ENCODE measurements at places on chromosomes 11 and 22.
A peak's percentile ranks its signal among the peaks of the same experiment; 100 is the strongest.

DNA sequence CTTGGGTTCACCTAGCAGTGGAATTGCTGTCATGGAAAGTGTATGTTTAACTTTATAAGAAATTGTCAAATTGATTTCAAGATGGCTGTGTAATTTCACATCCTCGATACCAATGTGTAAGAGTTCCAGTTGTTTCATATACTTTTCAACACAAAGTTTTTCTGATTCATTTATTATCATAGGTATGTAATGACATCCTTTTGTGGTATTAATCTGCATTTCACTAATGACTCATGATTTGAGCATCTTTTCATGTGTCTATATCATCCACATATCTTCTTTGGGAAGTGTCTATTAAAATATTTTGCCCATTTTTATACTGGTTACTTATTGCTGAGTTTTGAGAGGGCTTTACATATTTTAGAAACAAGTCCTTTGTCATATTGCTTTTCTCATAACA is 17.0 kb upstream of the GLYATL1B start:
- DNase-seq: no peak

DNA sequence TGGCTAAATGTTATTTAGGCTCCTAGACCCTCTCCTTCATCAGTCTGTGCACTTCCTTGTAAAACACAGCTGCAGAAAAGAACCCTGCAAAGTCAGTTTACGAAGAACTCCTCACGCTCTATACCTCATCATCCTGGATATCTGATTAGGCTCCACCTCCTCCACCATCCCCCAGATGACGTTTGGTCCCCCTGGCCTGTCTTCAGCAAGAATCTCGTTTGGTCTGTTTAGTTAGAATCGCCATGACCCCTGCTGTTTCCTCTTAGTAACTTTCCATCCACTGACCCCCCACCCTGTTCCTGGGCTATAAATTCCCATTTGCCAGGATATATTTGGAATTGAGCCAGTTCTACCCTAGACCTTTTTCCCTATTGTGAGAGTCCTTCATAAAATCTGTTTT is 214.1 kb downstream of the OPCML start:
- DNase-seq: no peak

DNA sequence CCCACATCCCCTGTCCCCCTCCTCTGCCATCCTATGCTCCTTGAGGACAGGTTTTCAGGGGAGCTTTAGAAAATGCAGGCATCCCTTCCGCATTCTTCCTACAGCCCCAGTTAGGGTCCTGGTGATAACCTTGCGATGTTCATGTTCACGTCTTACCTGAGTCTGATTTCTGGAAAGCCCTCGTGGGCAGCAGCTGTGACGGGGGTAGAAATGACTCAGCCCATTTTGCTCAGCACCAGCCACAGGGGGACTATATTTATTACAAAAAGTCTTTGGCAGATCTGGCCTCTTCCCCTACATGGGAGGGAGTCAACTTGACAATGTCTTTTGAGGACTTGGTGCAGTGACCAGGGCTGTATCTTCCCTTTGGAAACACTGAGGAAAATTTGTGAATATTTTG is 12.3 kb downstream of the PKNOX2 start:
- no peak for DNase-seq

DNA sequence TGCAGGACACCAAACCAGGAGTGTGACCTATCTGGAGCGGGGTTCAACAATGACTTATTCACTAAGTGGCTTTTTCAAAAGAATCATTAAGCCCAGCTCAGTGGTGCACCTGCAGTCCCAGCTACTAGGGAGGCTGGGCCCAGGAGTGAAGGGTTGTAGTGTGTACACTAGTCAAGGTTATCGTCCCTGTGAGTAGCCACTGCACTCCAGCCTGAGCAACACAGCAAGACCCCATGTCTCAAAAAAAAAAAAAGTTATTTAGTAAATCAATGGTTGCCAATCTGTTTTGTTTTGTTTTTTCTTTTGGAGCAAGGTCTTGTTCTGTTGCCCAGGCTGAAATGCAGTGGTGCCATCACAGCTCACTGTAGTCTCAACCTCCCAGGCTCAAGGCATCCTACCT is 7.9 kb downstream of the RHOG start:
- no peak for DNase-seq

DNA sequence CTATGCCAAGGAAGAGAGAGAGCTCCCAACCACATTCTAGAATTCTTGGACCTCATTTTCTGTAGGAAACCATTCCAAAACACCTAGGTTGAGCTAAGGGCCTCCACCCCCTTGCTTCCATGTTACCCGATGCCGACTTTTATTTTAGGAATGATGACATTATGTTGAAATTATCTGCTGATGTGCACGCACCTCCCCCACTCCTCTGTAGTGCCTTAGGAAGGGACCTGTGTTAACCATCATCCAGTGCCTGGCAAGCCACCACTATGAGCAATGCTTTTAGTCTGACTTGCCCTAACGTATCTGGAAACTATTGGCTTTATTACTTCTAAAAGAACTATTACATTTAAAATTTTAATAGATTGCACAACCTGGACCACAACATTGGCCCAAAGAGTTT is 42.1 kb downstream of the NCAPD3 start:
- DNase-seq: no peak

DNA sequence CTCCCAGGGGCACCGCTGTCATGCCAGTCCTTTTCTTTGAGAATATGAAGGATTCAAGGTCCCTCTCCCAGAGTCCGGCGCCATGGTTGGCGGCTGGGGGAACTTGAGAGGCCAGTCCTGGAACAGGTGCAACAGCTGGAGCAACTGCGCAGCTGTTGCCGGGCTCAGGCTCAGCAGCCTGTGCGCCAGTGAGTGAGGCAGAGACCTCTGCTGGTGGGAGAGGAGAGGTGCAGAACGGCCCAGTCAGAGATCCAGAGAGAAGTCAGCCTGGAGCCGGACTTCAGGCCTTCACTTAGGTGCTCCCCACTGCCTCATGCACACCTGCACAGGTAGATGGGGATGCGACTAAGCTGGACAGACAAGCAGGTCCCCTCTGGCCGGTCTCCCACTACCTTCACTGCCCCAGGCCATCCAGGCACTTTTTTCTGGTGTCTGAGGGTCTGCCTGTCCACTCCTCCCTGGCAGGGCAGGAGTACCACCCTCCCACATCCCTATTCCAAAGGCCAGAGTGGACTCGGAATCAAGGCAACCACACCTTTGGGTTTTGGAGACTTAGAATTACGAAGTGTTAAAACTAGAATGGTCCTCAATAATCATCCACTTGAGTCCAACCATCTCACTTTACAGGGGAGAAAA is 4.6 kb downstream of the CHRDL2 start:
- DNase-seq: peak; percentile 6

DNA sequence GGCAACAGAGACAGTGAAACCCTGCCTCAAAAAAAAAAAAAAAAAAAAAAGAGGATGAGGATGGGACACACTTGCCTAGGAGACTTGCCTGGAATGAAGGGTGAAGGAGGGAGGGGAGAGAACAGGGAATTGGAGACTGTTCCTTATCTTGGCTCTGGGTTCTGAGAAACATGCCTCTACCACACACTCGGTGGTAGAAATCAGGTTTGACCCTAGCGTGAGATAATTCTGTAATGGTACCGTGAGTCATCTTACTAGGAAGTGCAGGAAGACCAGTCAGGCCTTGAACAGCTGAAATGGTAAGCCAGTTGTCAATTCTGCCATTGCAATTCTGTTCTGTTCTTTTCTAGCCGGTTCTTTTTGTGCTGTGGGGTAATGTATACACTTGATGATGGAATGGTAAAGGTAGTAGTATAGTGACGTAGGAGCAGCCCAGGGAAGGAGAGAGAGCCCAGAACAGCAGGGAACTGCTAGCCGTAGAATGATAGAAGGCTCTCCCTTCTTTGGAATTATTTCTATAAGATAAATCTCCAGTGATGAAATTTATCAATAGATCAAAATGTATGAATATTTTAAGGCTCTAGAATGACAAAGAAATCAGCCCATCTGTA is 3.9 kb upstream of the AMBRA1 start:
- no peak for DNase-seq

- no peak for DNase-seq
Measured at GRCh38 chr11:73995247-73995646, 12.6 kb upstream of the UCP2 start.

DNA sequence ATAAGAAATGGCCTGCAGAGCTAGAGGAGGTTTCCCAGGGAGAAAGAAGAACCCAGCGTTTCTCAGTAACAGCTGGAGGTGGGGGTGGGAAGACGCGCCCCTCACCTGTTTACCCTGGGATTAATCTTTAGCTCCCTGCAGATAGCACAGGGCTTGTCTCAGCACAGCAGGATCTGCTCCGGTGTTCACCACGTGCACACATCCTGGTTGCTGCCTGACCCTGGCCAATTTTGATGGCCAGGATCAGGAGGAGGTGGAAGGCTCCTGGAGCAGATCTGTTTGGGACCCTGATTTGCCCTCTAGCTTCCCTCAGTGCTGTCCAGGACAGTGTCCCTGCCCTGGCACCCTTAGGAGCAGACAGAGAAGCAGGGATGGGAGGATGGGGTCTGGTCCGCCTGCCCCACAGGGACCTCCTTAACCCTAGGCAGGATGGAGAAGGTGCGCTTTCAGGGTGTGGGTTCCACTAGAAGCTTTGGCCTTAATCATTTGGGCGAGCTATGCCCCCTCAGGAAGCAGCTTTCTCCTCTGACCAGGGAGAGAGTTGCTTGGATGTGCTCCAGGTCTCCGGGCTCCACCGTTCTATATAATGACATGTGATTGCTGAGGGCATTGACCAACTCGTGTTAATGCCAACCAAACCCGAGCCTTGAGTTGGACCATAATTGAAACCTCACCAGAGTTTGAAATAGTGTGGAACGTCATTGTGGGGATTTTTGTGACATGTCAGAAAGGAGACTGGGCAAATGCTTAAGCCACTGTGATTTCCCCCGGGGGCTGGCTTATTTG is 19.3 kb downstream of the UPB1 start:
- DNase-seq: no peak

GRCh38 chr11:113531575-113532451 is 56.6 kb upstream of the DRD2 start:
- no peak for DNase-seq

- DNase-seq: no peak
Measured at GRCh38 chr11:116409238-116409637, 363.5 kb downstream of the BUD13 start.

DNA sequence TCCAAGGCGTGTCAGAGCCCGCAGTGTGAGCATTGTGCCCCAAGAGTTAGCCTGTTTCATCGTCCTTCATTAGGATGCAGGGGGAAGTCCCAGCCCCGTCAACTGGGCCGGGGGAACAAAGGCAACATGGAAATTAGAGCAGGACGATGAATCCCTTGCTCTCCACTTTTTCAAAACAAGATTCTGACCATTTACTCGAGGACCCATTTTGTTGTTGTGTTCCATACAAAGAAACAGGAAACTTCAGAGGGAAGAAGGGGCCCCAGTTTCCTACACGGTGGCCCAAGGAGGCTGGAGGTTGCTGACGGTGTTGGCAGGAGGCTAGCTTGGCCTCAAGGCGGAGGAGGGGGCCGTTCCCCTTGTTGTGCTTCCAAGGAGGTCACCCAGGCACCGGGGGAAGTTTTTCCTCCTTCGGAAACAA is 44.0 kb upstream of the SLC1A2 start:
- DNase-seq: no peak

GRCh38 chr11:75205564-75206020 is 35.0 kb upstream of the TPBGL start:
- no peak for DNase-seq

DNA sequence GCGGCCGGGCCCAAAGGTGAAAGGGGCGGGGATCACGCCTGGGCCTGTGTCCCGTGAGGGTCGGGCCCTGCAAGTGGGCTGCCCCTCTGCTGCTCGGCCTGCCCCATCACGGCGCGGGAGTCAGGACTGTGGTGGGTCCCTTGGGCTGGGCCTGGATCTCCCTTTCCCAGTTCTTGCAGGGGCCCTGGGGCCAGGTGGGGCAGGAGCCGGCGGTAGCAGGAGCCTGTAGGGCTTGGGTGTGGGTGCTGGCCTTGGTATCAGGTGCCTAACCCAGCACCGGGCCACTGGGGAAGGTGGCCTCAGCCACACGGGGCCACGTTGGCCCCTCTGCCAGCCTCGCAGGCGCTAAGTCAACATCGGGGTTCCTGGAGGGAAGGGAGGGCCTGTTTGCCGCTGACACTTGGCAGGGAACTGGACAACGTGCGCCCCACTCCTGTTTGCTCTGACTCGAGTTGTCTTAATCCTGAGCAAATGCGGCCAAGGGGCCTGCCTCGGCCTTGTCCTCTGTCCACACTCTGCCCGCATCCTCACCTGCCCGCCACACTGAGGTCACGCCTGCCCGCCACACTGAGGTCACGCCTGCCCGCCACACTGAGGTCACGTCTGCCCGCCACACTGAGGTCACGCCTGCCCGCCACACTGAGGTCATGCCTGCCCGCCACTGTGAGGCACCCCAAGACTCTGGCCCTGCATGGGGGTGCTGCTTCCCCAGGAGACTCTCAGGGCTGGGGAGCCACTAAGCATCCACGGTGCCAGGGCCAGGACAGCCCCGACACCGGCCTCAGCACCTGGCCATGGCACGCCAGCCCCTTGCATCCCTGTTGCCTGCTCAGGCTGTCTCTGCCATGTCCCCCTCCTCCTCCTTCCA is 14.2 kb upstream of the MUC5B start:
- DNase-seq: no peak

DNA sequence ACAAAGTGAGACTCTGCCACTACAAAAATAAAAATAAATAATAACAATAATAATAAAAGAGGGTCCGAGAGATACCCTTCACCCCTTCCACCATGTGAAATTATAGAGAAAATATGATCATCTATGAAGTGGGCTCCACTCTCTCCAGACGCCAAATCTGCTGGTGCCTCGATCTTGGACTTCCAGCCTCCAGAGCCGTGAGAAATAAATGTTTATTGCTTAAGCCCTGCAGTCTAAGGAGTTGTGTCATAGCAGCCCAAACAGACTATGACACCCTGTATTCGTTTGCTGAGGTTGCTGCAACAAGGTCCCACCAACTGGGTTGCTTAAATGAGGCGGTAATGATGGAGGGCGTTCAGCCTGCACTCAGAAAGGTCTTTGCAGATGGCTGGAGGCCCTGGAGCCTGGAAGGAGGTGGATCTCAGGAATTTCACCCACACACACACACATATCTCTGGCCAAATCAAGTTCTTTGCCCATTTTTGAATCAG is 7.6 kb upstream of the SEPTIN5 start:
- DNase-seq: no peak

- peak; percentile 30 for DNase-seq
Measured at GRCh38 chr11:84558085-84558905, 1068.8 kb downstream of the DLG2 start.

GRCh38 chr11:94768602-94769541 is 716 bp downstream of the AMOTL1 start:
- no peak for DNase-seq

DNA sequence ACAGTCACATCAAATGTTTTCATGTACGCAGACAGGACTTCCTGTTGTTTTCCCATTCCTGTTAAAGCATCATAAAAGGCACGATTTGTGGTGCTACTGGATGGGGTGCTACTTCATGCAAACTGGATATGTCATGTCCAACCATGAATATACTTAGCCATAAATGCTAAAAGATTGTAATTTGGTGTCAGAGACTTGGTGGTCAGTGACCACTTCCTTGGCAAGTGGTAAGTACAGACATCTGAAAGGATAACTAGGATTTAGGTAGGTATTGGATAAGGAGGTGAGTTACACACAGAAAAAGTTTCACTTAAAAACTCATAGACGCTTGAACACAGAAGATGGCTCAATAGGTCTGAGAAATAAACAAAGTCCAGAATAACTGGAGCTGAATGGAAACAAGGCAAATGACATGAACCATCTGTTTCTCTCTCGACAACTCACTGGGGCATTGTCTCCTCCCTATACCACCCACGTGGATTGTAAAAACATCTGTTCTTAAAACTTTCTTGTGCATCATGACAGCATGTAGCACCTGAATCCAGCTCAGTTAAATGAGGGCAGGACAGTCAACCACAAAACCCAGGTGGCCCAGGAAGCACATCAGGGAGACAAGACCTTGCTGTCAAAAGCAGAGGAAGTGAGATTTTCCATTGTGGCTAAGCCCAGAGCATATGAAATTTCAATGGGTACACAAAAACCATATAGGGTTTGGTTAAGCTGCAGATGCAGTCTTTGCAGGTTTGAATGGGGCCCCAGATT is 22.1 kb upstream of the IGLL5 start:
- no peak for DNase-seq
